ENCODE measurements at places on chromosomes 7 and 10. TPM values are rescaled to one million over a fixed set of nuclear protein-coding genes. Genes with fewer than 3 reads are reported as not detected.

DNA sequence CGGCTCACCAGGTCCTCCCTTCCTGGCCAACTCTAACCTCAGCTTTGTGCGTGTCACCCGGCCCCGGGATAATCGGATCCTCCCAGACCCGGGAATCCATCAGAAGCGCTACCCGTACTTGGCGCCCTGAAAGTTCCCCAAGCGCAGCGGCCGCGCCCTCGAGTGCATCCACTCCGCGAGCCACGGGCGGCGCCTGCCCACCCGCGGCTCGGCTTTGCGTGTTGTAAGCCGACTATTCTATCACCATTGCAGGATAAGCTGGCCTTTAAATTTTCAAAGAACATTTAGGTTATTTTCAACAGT, 35.7 kb upstream of the EBLN1 start:
- H3K27ac ChIP-seq, result no peak overlapping the region
- no peaks in the 10 kb centered on the region for H3K4me1 ChIP-seq
- no peaks in the 10 kb centered on the region for H3K36me3 ChIP-seq

DNA sequence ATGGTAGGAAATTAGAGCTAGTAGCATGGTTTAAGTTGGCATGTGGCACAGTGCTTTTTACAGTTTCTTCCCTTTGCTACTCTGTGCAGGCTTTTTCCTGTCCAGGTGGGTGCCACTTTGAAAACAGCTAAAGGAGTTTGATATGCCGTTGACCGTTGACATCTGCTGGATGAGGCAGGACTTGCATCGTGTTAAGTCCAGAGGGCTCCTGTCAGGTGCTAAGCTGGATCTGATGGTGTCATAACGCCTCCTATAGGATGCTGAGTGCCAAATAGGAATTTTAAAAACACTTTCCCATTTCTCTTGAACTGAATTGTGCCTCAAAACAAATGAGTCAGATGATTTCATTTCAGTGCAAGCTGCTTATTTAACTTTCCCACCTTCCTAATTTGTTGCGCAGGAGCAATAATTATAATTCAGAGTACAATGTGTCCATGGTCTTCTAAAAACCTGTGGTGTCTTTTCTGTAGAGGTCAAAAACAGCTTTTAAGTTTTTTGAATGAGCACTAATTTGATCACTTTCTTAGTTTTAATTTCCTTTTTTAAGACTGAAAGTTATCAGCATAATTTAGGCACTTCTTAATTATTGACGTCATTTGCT, 178.3 kb downstream of the CDCA7L start:
- H3K27me3 ChIP-seq, result no peaks in the 10 kb centered on the region
- no peak overlapping the region for H3K27ac ChIP-seq
- H3K4me1 ChIP-seq, result peaks cover 16% of the 10 kb centered on the region
- DNase-seq, result peak; percentile 50
- no peaks in the 10 kb centered on the region for H3K36me3 ChIP-seq

DNA sequence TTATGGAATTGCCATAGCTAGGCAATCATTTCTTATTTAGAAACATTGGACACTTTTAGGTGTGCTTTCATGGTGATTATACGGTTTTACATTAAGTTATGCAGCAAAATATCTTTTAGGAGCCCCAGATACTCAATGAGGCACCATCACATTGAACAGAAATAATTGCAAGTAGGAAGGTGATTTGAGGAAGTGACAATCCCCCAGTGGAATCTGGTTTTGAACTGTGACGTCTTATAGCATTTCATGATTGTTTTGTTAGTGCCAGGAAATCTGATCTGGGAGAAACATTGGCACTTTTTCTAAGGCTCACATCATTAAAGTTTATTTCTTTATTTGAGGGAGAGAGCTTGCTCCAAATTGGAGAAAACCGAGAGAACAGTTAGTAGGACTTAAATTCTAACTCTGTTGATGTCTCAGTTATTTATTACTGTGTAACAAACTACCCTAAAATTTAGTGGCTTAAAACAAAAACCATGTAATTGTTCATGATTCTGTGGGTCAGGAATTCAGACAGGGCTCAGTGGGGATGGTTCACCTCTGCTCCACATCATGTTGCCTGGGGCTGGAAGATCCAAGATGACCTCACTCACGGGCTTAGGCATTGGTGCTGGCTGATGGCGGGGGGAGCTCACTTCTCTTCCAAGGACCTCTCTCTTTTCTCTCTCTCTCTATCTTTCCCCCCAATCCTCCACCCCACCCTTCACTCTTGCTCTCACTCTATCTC, 78.2 kb upstream of the STEAP1B start:
- no peak overlapping the region for H3K4me3 ChIP-seq
- H3K4me1 ChIP-seq, result no peaks in the 10 kb centered on the region
- H3K27ac ChIP-seq, result no peak overlapping the region
- peaks cover 2% of the 10 kb centered on the region for H3K27me3 ChIP-seq

SLC13A4 gene
- total RNA-seq, result not detected

GRCh38 chr7:77434570-77435275, 18.6 kb upstream of the GSAP start:
- H3K36me3 ChIP-seq, result no peaks in the 10 kb centered on the region
- H3K27me3 ChIP-seq, result no peaks in the 10 kb centered on the region
- no peak overlapping the region for H3K4me3 ChIP-seq
- no peak overlapping the region for H3K27ac ChIP-seq

- no peak overlapping the region for H3K27ac ChIP-seq
- DNase-seq, result no peak
- H3K4me3 ChIP-seq, result no peak overlapping the region
- H3K27me3 ChIP-seq, result no peaks in the 10 kb centered on the region
These were observed 31.5 kb downstream of the ASB13 start for GRCh38 chr10:5634918-5635317.

TNKS2 gene
- total RNA-seq, result 60.4 TPM

ADAM12 gene
- 18.4 TPM for total RNA-seq

- H3K36me3 ChIP-seq, result no peaks in the 10 kb centered on the region
- no peaks in the 10 kb centered on the region for H3K27me3 ChIP-seq
- H3K27ac ChIP-seq, result no peak overlapping the region
- H3K4me3 ChIP-seq, result no peak overlapping the region
- H3K4me1 ChIP-seq, result no peaks in the 10 kb centered on the region
These were observed 117.6 kb upstream of the JCAD start for GRCh38 chr10:30176776-30177533.

- no peaks in the 10 kb centered on the region for H3K36me3 ChIP-seq
- peaks cover 1% of the 10 kb centered on the region for H3K4me1 ChIP-seq
- H3K4me3 ChIP-seq, result no peak overlapping the region
- no peak overlapping the region for H3K27ac ChIP-seq
- H3K27me3 ChIP-seq, result no peaks in the 10 kb centered on the region
- no peak for DNase-seq
These were observed 577.1 kb downstream of the NRG3 start for GRCh38 chr10:82452046-82452445.

- H3K27ac ChIP-seq, result no peak overlapping the region
- peaks cover 1% of the 10 kb centered on the region for H3K36me3 ChIP-seq
- H3K4me1 ChIP-seq, result peaks cover 26% of the 10 kb centered on the region
- no peak overlapping the region for H3K4me3 ChIP-seq
- H3K27me3 ChIP-seq, result peaks cover 3% of the 10 kb centered on the region
These were observed 69.1 kb downstream of the KMT2C start for GRCh38 chr7:152366662-152367061.

DNA sequence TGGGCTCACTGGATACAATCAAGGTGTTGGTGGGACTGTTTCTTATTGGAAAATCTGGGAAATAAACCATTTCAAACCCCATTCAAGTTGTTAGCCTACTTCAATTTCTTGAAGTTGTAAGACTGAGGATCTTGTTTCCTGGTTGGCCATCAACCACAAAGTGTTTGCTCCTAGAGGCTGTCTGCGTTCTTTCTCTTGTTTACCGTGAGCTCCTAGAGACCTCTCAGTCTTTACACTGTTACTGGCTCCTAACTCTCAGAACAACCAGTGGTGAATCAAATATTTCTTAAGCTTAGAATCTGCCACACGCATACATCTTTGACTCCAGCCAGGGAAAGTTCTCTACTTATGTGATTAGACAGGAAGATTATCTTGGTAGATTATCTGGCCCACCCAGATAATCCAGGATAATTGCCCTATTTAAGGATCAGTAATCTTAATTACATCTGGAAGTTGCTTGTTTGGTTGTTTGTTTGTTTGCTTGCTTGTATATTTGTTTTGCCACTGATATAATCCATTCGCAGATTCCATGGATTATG, 798.7 kb downstream of the IPMK start:
- no peaks in the 10 kb centered on the region for H3K4me1 ChIP-seq
- DNase-seq, result no peak
- H3K27me3 ChIP-seq, result no peaks in the 10 kb centered on the region

DNA sequence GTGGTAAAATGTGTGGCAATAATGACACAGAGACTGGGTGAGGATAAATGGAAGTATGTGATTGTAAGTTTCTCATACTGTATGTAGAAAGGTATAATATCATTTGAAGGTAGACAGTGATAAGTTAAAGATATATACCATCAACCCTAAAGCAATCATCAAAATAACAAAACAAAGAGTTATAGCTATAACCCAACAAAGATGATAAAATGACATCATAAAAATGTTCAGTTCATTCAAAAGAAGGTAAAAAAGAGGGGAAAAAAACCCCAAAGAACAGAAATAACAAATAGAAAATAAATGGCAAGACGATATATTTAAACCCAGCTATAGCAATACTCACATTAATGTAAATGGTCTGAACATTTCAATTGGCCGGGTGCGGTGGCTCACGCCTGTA, 17.4 kb upstream of the TCF7L2 start:
- H3K36me3 ChIP-seq, result peaks cover 13% of the 10 kb centered on the region
- no peak overlapping the region for H3K4me3 ChIP-seq
- H3K27ac ChIP-seq, result no peak overlapping the region
- peaks cover 2% of the 10 kb centered on the region for H3K27me3 ChIP-seq
- H3K4me1 ChIP-seq, result no peaks in the 10 kb centered on the region

GRCh38 chr7:151696721-151697514, 177.2 kb upstream of the RHEB start:
- peaks cover 8% of the 10 kb centered on the region for H3K4me1 ChIP-seq
- H3K27ac ChIP-seq, result no peak overlapping the region
- H3K27me3 ChIP-seq, result peaks cover 4% of the 10 kb centered on the region
- peak; percentile 32 for DNase-seq
- no peaks in the 10 kb centered on the region for H3K36me3 ChIP-seq
- H3K4me3 ChIP-seq, result no peak overlapping the region

DNA sequence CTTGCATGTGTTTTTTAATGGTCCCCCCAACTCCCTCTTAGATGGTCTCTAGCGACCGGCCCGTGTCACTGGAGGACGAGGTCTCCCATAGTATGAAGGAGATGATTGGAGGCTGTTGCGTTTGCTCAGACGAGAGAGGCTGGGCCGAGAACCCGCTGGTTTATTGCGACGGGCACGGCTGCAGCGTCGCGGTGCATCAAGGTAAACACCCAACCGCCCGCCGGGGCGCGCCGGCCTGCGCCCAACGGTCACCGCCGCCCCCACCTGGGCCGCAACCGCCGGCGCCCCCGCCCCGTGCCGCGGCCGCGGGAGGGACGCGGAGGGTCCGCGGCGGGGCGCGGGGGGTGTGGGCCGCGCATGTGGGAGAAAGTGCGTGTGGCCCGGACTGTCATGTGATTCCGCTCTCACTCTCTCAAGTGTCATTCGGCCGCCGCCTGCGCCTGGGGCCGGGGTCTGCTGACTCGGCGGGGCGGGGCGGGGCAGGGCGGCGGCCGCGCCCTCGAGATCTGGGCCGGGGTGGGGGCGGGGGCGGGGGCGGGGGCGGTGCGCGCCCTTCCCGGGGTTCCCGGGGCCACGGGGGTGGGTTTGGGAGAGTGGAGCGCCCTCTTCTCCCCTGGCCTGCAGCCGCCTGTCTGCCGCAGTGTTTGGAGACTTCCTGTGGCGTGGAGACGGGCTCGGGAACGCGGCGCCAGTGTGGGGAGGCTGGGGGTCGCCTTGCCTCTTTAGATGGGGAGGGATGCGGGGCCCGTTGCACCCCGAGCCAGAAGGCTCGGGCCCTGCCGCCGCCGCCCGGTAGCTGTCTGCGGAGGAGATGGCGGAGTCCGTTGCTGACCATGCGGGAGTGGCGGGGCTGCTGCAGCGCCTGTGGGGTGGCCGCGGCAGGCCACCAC, 817 bp downstream of the MLLT10 start:
- H3K27me3 ChIP-seq, result peaks cover 8% of the 10 kb centered on the region
- peak overlapping the region; percentile 52 for H3K27ac ChIP-seq

OPN1SW gene
- total RNA-seq, result not detected

DNA sequence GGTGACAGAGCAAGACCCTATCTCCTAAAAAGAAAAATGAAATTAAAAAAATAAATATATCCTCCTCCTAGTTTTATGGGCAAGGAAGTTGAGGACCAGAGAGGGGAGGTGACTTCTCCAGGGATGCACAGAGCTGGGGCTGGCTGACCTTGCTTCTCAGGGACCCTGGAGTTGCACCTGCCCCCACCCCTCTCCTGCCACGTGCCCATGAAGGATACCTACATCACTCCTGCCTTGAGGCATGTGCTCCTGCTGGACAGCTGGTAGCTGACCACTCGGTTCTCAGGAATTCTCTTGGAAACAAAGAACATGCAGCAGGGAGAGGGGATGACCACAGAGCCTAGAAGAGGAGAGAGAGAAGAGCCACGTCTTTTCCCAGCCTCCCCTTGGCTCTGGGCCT, 522 bp downstream of the CCL24 start:
- H3K27me3 ChIP-seq, result peaks cover 2% of the 10 kb centered on the region
- H3K27ac ChIP-seq, result no peak overlapping the region
- H3K36me3 ChIP-seq, result no peaks in the 10 kb centered on the region
- H3K4me1 ChIP-seq, result no peaks in the 10 kb centered on the region
- no peak for DNase-seq

DNA sequence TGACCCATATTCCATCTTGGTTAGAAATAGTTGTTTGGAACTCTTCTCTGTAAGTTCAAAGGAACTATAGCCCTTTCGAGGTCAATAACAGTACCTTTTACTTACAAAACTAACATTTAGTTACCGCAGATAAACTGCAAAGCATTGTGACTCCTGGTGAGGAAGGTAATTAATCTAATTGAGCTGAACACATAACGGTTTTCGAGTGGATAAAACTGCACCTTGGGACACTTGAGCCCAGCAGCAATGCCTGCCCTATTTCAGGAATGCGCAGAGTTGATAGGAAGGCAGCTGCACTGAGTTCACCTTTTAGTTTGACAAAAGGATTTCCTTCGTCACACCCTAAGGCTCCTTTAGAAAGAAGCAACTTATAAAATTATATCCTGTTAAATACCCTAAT, 75.4 kb downstream of the JAZF1 start:
- peaks cover 10% of the 10 kb centered on the region for H3K36me3 ChIP-seq
- DNase-seq, result no peak
- no peak overlapping the region for H3K4me3 ChIP-seq
- peaks cover 7% of the 10 kb centered on the region for H3K27me3 ChIP-seq

TRPV5 gene
- 0.15 TPM for total RNA-seq
